ENCODE measurements at places on chromosomes 1 and 21. TPM values are rescaled to one million over a fixed set of nuclear protein-coding genes. Genes with fewer than 3 reads are reported as not detected.

DNA sequence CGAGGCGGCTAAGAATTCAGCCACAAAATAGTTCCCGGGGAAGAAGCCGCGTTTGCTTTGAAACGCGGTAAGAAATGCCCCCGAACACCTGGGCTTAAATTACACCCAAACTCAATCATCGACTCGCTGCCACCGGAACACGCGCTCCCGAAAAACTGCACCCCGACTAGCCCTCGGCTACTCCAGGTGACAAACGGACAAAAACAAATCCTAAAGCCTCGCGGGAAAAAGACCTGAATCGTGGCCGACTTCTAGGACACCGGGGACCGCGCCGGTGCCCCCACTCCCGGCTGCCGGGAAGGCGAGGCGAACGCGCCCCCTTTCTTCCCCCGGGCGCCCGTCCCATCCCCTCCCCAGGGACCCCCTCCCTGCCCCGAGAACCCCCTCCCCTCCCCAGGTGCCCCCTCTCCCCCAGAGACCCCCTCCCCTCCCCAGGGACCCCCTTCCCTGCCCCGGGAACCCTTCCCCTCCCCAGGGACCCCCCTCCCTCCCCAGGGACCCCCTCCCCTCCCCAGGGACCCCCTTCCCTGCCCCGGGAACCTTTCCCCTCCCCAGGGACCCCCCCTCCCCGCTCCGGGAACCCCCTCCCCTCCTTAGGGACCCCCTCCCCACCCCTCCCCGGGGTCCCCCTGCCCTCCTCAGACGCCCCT is 628 bp downstream of the C1orf159 start:
- peak overlapping the region; percentile 42 for H3K27ac ChIP-seq
- H3K27me3 ChIP-seq, result peaks cover 7% of the 10 kb centered on the region
- DNase-seq, result no peak
- peaks cover 6% of the 10 kb centered on the region for H3K4me1 ChIP-seq
- H3K36me3 ChIP-seq, result no peaks in the 10 kb centered on the region
- peak overlapping the region; percentile 86 for H3K4me3 ChIP-seq

DNA sequence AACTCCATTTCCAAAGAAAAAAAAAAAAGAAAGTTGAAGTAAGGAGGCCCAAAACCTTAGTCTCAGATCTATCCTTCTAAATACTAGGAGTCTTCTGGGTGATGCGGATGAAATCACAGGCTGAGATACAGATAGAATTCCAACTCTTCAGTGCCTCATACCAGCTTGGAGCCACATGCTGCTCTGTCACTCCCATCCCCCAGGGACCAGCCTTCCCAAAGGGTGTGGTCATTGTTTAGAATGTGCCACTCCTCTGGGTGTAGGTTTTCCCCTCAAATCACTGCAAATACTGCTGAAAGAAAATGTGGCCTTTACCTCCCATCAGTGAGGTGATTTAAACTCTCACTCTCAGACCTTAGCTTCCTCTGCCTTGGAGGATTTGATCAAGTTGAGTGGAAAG is 112.9 kb downstream of the CDC7 start:
- no peak overlapping the region for H3K27ac ChIP-seq
- DNase-seq, result no peak
- no peaks in the 10 kb centered on the region for H3K27me3 ChIP-seq

GRCh38 chr1:205600085-205600484 is 31.7 kb downstream of the ELK4 start:
- H3K4me3 ChIP-seq, result no peak overlapping the region
- no peak overlapping the region for H3K27ac ChIP-seq
- H3K4me1 ChIP-seq, result peaks cover 30% of the 10 kb centered on the region
- DNase-seq, result no peak
- H3K36me3 ChIP-seq, result peaks cover 8% of the 10 kb centered on the region

GRCh38 chr1:22208268-22208972 is 65.5 kb upstream of the WNT4 start:
- H3K4me3 ChIP-seq, result no peak overlapping the region
- no peaks in the 10 kb centered on the region for H3K36me3 ChIP-seq

C1QTNF12 gene
- polyA plus RNA-seq, result not detected

GRCh38 chr1:210654176-210654981 is 325.7 kb downstream of the HHAT start:
- H3K36me3 ChIP-seq, result no peaks in the 10 kb centered on the region
- no peak for DNase-seq
- no peaks in the 10 kb centered on the region for H3K27me3 ChIP-seq
- no peak overlapping the region for H3K27ac ChIP-seq
- H3K4me1 ChIP-seq, result no peaks in the 10 kb centered on the region

GRCh38 chr1:170674239-170674638 is 10.3 kb downstream of the PRRX1 start:
- H3K27ac ChIP-seq, result no peak overlapping the region
- no peak for DNase-seq
- H3K4me3 ChIP-seq, result no peak overlapping the region
- peaks cover 61% of the 10 kb centered on the region for H3K27me3 ChIP-seq
- no peaks in the 10 kb centered on the region for H3K36me3 ChIP-seq

CHIA gene
- not detected for polyA plus RNA-seq

PRKCZ gene
- 10.7 TPM for polyA plus RNA-seq

AMIGO1 gene
- 1.8 TPM for polyA plus RNA-seq

TMPRSS3 gene
- not detected for polyA plus RNA-seq

OR2G6 gene
- not detected for polyA plus RNA-seq

DNA sequence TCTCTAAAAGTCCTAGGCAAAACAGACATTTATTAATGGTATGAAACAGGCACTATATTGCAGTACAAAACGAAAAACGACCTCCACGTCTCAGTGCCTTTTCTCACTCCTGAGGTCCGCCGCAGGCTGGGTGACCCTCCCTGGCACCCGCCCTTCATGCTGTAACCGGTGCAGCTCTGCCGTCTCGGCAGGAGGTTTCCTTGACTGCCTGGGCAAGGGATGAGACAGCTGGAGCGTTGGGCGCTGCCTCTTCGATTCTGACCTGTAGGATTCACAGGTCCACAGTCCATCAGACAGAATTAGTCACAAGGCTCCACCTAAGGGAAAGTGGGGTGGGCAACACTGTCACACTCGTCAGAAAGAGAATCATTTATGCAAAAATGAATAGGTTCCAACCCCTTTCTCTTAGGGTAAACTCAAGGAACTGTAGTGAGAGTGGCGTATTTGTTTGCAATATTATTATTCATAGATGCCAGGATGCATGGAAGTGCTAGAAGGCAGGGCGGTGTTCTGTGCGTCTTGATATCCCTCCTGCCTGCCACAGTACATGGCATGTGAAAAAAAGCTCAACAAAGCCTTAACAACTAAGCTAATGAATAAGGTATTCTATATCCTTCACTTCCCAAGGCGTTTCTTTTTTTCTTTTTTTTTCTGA is 23.5 kb upstream of the ZBTB18 start:
- H3K4me1 ChIP-seq, result no peaks in the 10 kb centered on the region
- no peaks in the 10 kb centered on the region for H3K36me3 ChIP-seq
- no peak overlapping the region for H3K27ac ChIP-seq
- DNase-seq, result no peak

BRINP3 gene
- polyA plus RNA-seq, result not detected

DNA sequence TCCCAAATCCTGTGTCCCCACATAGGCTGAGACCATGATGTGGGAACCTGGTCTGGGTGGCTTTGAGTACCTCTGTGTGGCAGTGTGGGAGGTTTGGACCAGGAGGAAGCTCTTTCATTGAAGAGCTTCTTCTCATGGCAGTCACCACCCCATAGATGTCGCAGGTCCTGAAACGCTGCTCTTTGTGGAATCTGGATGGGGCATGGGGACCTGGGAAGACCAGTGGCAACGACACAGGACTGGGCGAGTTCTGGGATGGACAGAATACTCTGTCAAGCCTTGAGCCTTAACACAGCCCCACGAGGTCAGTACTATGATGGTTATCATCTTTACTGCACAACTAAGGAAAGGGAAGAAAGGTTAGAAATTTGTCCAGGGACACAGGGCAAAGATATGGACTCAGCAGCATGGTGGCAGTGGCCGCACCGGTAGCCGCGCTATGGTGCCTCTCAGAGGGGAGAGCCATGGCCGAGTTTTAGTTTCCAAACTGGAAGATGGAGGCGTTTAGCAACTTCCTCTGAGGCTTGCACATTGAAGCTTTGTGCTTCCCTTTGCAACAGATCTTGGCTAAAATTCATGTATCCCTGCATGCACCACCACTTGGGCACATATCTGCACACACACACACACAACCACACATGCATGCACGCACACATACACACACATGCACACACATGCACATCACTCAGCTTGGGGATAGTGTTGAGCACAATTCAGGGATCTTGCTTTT is 117.7 kb upstream of the C1orf174 start:
- no peaks in the 10 kb centered on the region for H3K36me3 ChIP-seq
- peaks cover 10% of the 10 kb centered on the region for H3K27me3 ChIP-seq
- H3K27ac ChIP-seq, result no peak overlapping the region
- H3K4me3 ChIP-seq, result no peak overlapping the region

C1orf210 gene
- polyA plus RNA-seq, result not detected

DNA sequence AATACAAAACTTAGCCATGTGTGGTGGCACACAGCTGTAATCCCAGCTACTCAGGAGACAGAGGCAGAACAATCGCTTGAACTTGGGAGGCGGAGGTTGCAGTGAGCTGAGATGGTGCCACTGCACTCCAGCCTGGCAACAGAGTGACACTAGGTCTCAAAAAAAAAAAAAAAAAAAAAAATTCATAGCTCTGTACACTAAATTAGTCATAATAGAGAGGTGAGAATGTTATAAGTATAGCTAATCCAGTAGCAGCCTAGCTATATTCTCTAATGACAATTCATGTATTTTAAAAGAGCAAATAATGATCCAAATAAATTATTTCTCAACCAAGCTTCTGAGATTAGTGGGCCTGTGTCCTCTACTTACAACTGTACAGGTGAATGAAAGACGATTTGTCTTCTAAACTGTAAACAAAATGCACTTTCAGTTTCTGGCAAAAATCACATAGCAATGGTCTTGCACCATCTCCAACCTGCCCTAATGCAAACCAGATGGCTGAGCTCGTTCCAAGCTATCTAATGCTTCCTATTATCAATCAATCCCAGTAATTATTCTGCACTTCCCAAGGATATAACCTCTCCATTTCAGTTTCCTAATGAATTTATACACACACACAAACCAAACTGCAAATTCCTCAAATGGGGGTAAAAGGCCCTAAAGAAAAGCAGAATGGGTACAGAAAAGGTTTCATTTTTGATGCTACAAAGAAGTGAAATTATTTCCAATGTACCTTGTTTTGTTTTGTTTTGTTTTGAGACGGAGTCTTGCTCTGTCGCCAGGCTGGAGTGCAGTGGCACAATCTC is 56.5 kb downstream of the GATAD2B start:
- H3K4me3 ChIP-seq, result no peak overlapping the region
- no peak for DNase-seq

DNA sequence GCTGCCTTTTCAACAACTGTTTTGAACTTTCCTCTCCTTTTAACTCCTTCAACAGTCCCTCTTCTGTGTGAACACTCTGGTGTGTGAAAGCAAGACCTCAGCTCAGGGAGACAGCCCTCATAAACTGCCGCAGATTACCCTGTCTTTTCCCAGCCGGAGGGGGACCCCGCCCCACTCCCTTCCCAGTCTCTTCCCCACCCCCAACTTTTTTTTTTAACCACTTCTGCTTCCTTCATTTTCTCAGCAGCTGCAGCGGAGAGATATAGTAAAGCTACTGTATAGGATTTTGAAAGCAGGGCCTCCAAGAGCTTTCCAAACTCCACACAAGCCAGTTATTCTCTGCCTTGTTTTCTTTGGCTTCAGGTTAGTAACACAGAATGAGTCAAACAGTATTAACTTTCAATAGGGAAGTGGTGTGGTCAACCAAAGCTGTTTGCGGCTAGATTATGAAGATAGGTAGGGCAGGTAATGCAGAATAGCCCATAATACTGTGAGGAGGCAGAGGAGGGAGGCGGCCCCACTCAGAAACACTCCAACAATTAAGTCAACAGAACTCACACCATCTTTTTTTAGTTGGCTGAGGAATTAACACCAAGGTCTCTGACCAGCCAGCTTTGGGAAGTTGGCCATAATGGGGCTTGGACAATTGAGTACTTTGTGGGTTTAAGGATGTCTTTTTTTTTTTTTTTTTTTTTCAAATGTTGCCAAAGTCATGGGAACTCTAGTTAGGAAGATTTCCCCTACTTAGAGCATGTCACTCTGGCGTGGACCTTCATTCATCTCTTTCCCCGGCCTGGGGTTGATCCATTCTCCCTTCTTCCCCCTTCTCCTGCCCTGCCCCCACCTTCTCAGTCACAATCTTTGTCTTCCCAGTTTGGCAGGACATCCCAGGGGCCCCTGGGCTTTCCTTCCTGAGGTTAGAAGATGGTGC is 177.0 kb downstream of the CLIC6 start:
- H3K4me1 ChIP-seq, result peaks cover 33% of the 10 kb centered on the region
- peak overlapping the region; percentile 82 for H3K27ac ChIP-seq
- no peak for DNase-seq

- H3K4me3 ChIP-seq, result peak within 1 kb of the TSS; percentile 93
- no peaks in the 10 kb centered on the region for H3K36me3 ChIP-seq
- peak; percentile 88 for DNase-seq
- H3K27me3 ChIP-seq, result no peaks in the 10 kb centered on the region
Observed at GRCh38 chr21:35048706-35049617, at the start of gene RUNX1. Gene RUNX1, minus strand, starts transcription at chr21:35049302.

GRCh38 chr1:64759968-64760367 is 15.1 kb downstream of the RAVER2 start:
- H3K27ac ChIP-seq, result no peak overlapping the region
- no peak for DNase-seq
- H3K27me3 ChIP-seq, result no peaks in the 10 kb centered on the region

DNA sequence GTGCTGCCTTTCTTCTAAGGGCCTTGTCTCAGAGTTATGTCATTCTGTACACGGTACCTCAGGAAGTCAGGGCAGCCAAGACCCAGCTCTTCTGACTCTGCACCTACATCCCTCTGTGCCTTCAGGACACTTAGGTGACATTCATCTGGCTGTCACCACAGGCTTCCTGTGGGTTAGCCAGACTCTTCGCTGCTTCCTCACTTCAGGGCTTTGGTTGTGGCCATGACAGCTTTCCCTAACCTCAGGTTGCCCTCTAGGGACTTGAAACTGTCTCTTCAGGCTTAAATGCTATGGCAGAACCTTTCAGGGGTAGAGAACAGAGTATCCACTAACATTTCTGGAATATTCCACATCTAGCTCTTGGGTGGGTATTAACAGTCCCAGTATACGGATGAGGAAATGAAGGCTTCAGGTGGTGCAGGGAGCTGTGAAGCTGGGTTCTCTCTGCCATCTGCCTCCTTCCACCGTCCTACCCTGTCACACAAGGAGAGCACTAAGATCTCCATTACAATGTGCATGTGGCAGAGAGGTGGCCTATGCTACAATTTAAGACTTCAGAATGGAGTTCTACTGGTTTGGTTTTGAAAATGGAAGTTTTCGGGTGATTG is 9.9 kb downstream of the TSSK3 start:
- H3K4me3 ChIP-seq, result no peak overlapping the region
- H3K4me1 ChIP-seq, result peaks cover 26% of the 10 kb centered on the region
- peak; percentile 45 for DNase-seq
- H3K27me3 ChIP-seq, result no peaks in the 10 kb centered on the region
- no peaks in the 10 kb centered on the region for H3K36me3 ChIP-seq

All from naive B cell (primary cell).